LoVo (cell line): ENCODE measurements at places on chromosomes 5 and 9.

DNA sequence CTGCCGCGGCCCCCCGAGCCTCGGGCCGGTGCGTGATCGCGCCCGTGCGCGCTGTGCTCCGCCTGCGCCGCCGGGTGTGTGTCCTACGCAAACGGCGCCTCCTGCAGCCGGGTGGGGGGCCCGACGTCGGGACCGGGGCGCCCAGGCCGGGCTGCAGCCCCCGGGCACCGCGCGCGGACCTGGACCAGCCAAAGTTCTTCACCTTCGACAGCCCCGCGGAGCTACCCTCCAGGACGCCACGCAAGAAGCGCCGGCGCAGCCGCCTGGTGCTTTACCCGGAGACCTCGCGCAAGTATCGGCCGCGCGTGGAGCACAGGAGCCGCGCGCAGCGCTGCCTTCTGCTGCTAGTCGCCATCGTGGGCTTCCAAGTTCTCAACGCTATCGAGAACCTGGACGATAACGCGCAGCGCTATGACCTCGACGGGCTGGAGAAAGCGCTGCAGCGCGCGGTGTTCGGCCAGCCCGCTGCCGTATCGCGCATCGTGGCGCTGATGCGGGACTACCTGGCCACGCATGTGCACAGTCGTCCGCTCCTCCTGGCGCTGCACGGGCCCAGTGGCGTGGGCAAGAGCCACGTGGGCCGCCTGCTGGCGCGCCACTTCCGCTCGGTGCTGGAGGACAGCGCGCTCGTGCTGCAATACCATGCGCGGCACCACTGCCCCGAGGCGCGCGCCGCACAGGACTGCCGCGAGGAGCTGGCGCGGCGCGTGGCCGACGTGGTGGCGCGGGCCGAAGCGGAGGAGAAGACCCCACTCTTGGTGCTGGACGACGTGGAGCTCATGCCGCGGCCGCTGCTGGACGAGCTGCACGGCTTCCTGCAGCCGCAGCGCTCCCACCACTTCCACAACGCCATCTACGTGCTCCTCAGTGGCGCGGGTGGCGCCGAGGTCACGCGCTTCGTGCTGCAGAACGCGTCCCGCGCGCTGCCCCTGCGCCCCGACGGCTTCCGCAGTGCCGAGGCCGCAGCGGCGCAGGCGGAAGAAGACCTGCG lies 1.5 kb downstream of the TOR4A start:
- no peak for DNase-seq

DNA sequence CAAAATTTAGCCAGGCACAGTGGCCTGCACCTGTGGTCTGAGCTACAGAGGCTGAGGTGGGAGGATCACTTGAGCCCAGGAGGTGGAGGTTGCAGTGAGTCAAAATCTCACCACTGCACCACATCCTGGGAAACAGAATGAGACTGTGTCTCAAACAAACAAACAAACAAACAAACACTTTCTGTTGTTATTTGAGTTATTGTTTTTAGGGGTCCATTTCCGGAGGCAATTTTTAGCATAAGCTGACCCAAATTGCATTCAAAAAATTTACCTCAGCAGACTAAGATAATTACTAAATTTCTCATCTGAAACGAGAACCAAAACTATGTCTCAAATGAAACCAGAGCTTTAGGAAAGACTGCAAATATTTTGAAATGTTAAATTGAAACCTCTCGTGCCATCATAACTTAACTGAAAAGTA lies 1485.1 kb downstream of the EFNA5 start:
- DNase-seq = no peak

- DNase-seq = no peak
Observed at GRCh38 chr5:107636555-107636954, 34.2 kb downstream of the EFNA5 start.

DNA sequence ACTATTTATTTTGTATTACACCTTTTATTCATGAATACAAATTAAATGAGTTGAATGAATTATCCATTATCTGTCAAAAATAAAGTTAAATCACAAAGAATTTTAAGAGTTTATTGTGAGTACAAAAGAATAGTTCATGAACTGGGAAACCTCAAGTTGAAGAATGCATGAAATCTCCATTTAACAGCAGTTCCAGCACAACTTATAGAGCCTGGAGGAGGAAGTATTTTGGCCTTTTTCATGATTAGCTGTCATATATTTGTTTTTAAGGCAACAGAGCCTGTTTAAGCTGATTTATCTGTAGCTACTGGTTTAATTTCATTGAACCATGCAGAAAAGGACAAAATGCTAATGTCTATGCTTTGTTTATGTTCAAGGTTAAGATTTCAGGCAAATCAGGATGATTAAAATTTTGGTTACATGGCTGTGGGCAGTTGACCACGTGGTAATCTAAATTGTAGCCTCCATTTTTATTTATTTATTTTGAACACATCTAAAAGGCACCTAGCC lies 12.2 kb downstream of the SPINK1 start:
- DNase-seq = no peak

- DNase-seq = no peak
Observed at GRCh38 chr5:65866837-65867521, 59.4 kb upstream of the ERBIN start.

DNA sequence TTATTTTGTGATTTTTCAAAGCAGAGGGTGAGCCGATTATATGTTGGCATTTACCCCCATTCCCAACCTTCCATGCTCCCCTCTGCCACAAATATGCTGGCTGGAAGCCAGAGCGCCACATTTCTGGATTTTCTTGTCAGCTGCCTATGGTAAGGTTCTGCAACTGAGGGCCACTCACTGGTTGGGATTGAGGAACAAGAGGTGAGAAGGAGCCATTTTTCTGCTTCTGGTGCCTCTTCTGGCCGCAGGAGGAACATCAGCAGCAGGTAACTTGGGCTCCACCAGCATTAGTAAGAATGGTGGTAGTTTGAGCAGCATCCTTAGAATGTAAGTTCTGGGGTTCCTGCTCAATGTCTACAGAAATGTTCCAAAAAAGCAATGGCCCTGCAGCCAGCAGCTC lies 159.5 kb upstream of the MAST4 start:
- DNase-seq = peak; percentile 8

- DNase-seq = peak; percentile 34
Observed at GRCh38 chr9:134099123-134099761, 31.4 kb upstream of the BRD3 start.

DNA sequence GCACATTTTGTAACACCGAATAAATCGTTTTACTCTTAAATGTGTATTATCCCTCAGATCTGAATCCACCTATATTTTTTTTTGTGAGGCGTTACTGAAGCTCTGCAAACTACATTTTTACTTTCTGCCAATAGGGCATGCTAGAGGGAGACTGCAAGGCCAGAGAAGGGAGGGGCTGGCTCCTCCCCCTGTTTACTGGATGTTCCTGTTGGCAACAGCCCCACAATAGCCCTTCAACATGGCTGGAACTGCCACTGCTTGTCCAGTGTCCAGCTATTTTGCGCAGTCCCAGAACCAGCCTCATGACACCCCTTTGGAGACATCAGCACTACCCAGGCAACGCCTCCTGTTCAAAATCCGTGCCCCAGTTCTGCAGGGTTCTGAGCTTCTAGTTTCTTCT lies 85.4 kb upstream of the MIER3 start:
- DNase-seq = no peak

DNA sequence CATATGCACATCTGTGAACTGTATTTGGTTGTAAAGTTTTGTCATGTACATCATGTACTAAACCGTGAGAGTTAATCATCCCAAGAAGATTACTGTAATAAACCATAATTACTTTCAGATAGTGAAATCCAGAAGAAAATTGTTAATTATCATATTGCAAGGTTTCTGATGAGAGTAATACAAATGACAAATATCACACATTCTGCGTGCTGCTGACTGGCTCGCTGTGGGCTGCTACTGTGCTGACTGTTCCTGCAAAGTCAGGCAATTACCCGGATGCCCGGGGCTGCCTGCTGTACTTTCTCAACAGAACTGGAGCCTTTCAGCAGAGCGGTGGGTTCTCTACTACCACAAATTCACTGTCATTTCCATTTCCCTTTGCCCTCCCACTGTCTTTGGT lies 68.3 kb downstream of the SMARCA2 start:
- DNase-seq = no peak

DNA sequence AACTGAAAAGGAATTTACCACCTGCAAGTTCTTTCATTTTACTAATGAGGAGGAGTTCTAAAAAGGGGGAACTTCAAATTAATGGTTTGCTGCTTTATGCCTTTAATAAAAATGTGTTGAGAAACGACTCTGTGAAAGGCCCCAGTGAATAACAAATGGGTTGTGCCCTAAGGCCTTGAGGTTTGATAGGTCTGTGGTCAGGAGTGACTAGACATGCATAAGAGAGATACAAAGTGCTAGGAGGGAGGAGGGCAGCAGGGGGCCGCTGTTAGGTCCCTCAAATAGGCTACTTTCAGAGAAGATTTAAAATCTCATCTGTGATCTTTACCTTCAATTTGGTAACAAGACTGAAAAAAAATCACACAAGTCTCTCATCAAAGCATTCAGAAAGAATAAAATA lies 58.3 kb downstream of the FAM81B start:
- no peak for DNase-seq

DNA sequence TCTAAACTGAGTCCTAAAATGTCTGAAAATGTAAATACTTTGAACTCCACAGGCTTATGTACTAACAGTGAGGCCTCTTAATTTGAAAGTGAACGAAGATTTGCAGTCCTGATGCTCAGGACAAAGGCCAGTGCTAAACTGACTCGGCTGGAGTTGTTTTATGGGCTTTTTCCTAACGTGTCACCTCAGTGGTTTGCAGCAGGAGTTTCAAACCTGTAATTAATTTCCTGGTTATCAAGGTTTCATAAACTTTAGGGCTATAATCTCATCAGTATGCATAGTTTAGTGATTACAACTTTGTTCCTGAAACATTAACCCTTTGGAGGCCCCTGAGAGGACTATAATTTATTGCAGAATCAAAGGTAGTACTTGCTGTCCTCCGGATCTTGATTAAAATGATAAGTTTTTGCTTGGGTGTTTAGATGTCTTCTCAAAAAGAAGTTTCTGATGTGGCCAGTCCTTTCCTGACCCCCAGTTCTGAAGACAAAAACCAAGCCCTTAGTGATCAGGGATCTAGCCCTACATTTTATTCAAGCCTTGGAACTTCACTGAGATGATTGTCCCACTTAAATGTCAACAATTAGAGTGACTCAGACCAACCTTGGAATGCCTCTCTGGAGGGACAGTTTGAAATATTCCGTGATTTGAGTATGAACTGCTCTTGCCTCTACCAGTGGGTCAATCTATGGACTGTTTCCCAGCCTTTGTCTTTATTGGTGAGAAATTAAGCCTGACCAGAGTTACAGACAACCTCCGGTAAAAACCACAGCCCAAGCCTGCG lies 11.1 kb upstream of the S100Z start:
- peak; percentile 81 for DNase-seq

GRCh38 chr5:579211-579610 lies 32.9 kb upstream of the CEP72 start:
- no peak for DNase-seq

GRCh38 chr5:168737066-168737465 lies 157.9 kb upstream of the PANK3 start:
- DNase-seq = no peak

DNA sequence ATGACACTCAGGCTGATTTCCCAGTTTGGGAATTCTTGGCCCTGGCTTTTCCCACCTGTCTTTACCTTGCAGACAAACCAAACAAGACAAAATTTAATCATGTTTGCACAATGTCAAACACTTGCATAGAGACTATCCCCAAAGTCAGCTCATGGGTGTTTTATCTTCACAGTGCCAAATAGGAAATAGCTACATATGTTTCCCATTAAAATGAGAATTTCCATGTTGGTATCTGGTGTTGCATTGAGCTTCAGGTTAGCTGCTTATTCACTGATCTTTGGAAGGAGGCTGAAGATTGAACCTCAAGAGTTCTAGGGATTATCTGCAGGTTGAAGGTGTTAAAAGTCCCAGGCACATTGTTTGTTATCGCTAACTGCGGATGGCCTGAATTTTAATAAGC lies 19.5 kb downstream of the MAP1B start:
- DNase-seq = no peak

DNA sequence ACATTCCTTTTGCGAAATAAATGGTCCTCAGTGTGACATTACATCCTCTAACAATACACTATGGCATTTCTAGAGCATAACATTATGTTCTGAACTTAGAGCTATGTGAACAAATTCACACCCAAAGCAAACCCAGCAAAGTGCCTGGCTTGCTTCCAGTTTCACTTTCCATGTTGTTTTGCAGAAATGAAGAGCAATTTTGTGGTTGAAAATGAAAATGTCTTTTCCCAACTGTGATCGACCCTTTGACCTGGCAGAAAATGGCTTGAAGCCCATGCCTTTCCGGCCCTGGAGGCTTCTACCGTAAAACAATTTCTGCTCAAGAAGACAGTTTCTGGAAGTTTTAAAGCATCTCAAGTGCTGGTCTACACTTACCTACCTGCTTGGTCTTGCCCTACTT lies 344.7 kb upstream of the RGMB start:
- peak; percentile 5 for DNase-seq

DNA sequence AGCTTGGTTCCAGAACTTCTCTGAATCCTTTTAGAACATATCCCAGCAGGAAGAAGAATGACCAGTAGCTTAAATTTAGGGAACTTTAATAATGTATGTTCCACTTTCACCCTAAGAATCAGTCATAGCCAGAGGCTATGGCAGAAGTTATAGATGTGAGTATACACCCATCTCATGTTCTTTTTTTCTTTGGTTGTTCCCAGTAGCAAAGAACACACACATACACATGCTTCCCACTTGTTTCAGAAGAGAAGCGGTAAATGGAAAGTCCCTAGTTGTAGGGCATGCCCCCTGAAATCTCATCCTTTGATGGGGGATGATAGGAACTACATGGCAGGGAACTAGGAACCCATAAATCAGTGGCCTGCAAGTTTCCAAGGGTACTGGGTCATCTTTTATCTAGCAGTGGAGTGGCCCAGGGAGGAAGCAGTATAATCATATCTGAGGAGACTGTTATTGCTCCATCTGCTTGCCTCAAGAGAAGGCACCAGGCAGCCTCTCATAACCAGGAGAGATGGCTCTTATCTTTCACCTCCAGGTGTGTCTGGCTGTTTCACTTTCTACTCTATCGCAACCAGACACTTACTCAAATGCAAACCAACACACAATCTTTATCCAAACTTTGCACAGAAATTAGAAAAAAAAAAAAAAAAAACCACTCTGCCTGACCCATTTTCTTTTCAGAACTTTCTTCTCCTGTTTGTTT lies 109.5 kb downstream of the SNCAIP start:
- no peak for DNase-seq

GRCh38 chr5:124701873-124702425 lies 44.5 kb downstream of the ZNF608 start:
- no peak for DNase-seq

DNA sequence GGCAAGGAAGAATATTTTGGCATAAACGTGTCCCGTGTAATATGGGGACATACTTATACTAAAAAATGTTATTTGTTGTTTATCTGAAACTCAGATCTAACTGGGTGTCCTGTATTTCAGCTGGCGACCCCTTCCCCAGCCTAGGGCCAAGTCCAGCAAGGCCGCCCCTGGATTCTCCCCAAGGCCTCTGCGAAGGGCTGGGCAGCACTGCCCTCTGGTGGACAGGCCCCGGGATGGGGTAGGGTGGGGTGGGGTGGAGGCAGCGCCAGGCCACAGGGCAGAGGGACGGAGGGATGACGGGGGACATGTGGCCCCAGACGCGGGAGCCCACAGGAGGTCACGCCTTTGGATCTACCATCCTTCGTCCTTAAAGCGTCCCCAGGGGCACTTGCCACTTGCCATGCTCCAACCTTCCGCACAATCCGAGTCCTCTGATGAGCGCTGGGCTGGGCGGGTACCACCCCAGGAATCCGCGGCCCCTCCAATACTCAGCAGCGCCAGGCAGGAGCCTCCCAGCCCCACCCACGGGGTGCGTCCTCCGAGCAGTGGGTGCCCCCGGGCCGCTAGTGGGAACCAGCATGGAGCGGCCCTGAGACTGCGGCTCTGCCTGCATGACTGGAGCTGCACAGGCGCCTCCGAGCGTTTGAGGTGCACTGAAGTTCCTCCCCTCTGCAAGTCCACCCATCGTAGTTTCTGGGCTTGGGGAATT lies 7.1 kb upstream of the AGPAT2 start:
- DNase-seq = no peak
